RCC 7860 (cell line): ENCODE measurements at places on chromosomes 2 and 18.

- no peak for DNase-seq
Observed at GRCh38 chr2:25030702-25031101, 11.2 kb upstream of the EFR3B start.

GRCh38 chr2:53739032-53739431, 28.6 kb upstream of the CHAC2 start:
- DNase-seq = no peak

DNA sequence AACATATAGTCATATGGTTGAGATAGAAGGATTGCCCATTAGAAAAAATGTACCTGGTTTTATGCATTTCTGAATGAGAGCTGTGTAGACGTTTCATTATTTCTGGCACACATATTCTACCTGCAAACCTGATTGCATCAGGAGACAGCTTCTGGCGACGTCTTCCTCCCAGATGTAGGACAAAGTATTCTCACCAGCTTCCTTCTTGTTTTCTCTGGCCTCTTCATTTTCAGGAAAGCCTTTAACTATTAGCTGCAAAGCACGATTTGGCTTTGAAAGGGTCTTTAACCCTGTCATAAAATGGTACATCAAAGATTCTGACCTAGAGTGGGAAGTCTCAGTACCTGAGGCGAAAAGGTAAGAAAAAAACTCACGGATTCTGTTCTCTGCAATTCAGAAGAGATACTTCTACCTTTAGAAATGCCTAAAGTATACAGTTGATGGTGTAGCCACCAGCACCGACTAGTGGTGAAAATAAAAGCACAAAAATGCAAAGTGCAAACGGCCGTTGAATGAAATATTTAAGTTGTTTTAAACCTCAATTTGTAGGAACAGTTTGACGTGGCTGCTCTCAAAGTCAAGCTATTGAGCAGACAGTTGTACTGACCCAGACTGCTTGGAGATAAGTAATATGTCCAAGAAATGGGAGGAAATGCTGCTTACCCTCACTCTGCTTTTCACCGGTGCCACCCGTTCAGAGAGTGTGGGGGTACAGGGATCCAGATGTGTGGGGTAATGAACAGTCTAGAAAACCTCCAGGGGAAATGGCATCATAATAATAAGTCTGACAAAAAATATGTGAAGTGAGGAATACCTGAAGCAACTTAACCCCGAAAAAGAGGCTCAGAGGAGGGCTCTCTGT, 20.2 kb downstream of the IL18RAP start:
- DNase-seq = peak; percentile 18

GRCh38 chr2:235055891-235056516, 104.2 kb downstream of the SH3BP4 start:
- no peak for DNase-seq

- no peak for DNase-seq
Observed at GRCh38 chr2:239401881-239402233, 1.0 kb upstream of the HDAC4 start.

DNA sequence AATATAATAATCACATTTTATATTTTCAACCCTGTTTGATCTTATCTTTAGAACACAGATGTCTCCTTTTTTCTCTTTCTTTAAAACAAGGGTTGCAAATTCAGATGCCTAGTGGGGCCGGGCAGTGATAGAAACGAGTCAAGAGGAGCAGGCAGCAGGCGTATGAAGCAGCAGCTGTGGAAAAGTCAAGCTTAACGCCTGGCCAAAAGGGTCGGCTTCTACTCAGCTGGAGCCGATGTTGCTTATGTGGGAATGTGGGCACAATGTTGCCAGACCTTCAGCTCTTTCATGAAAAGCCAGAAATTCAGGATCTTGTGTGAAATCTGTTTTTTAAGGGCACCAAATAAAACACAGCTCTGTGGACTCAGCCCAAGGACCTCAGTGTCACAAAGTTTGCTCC, 642.7 kb downstream of the ARHGAP15 start:
- no peak for DNase-seq

DNA sequence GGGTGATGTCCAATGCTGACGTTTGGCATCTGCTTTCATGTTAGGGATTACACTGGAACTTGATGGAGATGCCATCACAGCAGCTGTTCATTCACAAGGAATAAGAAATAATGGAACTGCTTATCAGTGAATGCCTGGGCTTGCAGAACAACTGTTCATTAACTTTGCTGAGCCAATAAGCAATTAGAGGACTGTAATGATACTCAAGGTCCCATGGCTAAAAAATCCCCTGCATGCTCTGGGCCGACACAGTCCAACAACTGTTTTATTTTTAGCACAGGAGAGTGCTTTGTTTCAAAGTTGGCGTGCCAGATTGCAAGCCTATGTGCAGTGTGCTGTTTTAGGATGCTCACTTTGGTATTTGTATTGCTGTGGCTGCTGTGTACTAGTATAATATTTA, 408.0 kb upstream of the RGPD4 start:
- DNase-seq = no peak

GRCh38 chr2:119679526-119679837, 481 bp downstream of the TMEM177 start:
- no peak for DNase-seq
